Right renal cortex interstitium (tissue), 3 donors: ENCODE measurements at places on chromosomes 12 and 14. TPM values are rescaled to one million over a fixed set of nuclear protein-coding genes. Genes with fewer than 3 reads are reported as not detected.

DNA sequence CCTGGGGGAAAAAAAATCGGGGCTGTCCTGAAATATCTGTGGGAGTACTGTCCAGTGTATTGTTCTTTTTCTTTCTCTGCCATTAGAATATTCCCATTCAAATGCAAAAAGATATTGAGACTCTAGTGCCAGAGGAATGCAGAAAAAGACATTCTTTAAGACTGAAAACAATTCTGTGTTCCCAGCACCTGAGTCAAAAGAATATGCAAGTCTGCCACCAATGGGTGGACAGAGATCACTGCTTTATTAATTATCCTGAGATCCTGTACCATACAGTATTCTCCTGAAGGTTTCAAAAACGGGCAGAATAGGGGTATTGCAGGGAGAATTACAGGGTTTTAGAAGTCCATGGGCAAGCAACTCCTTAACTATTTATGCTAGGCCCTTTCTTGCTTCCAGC lies 361.8 kb downstream of the C12orf50 start:
- no peak for DNase-seq

- no peak for DNase-seq
These were observed 404.9 kb downstream of the FLRT2 start for GRCh38 chr14:85934886-85935254.

DNA sequence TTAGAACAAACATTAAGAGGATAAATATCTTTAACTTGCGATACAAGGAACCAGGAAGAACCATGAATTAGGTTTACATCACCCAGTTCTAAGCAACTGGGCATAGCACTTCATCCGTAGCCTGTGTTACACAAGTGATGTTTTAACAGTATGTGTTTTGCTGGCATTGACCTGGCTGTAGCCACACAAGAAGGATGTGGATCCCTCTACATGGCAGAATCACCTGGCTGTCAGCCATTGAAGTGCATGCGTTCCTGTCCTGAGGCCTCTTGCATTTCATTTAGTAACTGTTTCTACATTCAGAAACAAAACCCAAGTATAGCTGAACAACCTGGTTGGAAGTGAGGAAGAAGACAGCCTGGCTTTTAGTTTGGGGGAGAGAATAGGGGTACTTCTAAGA lies 72.2 kb downstream of the TGFB3 start:
- DNase-seq = no peak

GRCh38 chr12:5280086-5280485 lies 151.8 kb upstream of the NTF3 start:
- DNase-seq = no peak

GRCh38 chr12:49636979-49637755 lies 13.8 kb downstream of the PRPF40B start:
- no peak for DNase-seq

- DNase-seq = no peak
These were observed 24.5 kb downstream of the MMP17 start for GRCh38 chr12:131852551-131853299.

GRCh38 chr14:89870316-89870715 lies 84.2 kb downstream of the EFCAB11 start:
- DNase-seq = no peak

The SOX5 gene
- polyA plus RNA-seq = 5.1 TPM

The WSCD2 gene
- polyA plus RNA-seq = 10.7 TPM

The SPX gene
- 14.7 TPM for polyA plus RNA-seq

The DPF3 gene
- 5.8 TPM for polyA plus RNA-seq

The TAS2R10 gene
- polyA plus RNA-seq = 1.4 TPM

The TSPAN19 gene
- polyA plus RNA-seq = 1.0 TPM

The PKP2 gene
- polyA plus RNA-seq = 24.1 TPM
